Mesothelial cell of epicardium (in vitro differentiated cells): ENCODE measurements at places on chromosomes 5 and 9. TPM values are rescaled to one million over a fixed set of nuclear protein-coding genes. Genes with fewer than 3 reads are reported as not detected.

DNA sequence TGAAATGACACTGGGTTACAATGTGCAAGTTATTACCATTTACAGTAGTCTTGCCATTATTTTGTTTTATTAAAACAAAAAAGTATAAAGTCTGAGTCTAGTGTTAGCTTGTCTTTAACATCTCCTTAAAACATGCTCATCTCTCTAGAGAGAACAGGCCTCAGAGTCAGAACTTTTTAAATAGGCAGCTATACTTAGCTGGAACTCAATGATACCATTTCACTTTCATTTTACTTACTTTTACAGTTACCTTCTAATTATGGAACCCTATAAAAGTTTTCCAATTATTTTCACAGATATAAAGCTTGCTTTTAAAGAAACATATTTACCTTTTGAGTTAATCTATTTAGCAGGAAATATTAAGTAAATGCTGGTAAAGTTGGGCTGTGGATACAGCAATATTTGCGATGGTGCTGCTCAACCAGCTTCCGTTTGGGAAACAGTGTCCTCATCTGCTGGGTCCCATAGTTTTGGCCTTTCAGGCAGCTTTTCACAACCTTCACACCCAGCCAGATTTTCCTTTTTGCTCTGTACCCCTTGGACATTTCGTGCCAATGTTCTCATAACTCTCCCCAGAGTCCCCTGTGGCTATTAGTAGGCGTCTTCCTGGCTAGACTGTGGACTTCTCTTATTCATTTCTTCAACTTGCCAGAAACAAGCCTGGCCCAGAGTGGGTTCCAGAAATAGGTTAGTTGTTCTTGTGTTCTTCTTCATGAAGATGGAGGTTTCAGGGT, 36.3 kb upstream of the UBTD2 start:
- no peak for DNase-seq

Gene FAT2
- total RNA-seq = 2.5 to 2.8 TPM (median 2.8 TPM) in 3 replicates

Gene SLC36A3
- total RNA-seq = not detected in 3 replicates

Gene NUTM2G
- 0.16 to 0.20 TPM in 2 of 3 replicates, not detected in the other for total RNA-seq

GRCh38 chr9:70614786-70615463, 200.5 kb upstream of the KLF9 start:
- no peak for DNase-seq

- peak; percentile 89 for DNase-seq
These were observed 13.3 kb upstream of the GPX8 start for GRCh38 chr5:55146543-55147151.

Gene OMD
- not detected in 3 replicates for total RNA-seq
